Stimulated activated CD4-positive, alpha-beta T cell treated with anti-CD3 and anti-CD28 coated beads, TNF-alpha, amount 100 ng/mL, for 4 hours (primary cell): ENCODE measurements at places on chromosomes 16 and 17.
A peak's percentile ranks its signal among the peaks of the same experiment; 100 is the strongest.

DNA sequence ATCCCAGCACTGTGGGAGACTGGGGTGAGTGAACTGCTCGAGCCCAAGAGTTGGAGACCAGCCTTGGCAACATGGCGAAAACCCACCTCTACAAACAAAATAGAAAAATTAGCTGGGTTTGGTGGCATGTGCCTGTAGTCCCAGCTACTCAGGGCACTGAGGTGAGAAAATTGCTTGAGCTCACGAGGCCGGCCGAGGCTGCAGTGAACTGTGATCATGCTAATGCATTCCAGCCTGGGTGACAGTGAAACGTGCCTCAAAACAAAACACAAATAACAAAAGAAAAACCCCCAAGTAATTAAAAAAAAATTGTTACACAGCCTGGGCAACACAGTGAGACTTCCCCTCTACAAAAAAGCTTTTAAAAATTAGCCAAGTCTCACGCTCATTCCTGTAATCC is 5.0 kb downstream of the CCDC47 start:
- no peak for DNase-seq

- DNase-seq: no peak
These were observed 268.8 kb downstream of the SNX29 start for GRCh38 chr16:12245088-12245920.

- DNase-seq: no peak
These were observed 77.5 kb upstream of the MSI2 start for GRCh38 chr17:57178839-57179238.

DNA sequence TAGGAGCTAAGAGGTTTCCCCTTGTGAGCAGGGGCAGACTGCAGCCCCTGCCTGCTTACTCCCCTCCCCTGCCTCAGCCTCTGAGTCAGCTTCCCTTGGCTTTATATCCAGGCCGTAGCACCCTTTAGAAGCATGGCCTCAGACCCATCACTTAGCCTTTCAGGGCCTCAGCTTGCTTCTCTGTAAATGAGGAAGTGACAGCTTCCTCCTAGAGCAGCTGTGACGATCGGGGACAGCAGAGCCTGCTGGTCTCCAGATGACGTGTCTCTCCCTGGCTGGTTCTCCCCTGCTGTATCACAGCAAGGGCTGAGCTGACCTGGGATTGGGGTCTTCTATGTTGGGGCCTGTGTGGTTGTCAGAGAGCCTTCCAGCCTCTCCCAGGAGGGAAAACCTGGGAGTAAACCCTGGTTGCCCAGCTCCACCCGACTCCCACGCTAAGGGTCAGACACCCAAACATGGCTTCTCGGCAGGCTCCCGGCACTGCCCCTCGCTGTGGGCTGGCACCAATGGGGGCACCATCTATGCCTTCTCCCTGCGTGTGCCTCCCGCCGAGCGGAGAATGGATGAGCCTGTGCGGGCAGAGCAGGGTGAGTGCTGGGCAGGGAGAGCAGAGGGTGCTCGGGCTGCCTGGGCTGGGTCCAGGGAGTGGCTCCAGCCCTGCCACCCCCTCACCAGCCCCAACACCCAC is 16.3 kb upstream of the MYO15B start:
- no peak for DNase-seq

DNA sequence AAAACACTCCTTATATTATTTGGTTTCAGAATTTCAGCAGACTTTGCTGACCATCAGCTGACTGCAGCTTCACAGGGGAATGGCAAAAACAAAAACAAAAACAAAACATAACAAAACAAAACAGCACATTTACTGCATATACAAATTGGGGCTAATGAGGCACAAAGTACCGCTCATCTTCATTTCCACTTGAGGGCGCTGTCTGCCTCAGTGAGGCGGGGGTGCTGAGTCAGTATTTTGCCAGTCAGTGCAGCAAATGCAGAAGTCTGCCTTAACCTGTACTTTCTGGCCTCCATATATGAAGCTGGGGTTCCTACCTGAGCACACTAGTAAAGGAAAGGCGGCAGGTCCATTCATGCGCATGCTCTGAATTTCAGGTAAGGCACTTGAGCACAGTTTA is 13.5 kb upstream of the DYNLRB2 start:
- no peak for DNase-seq

DNA sequence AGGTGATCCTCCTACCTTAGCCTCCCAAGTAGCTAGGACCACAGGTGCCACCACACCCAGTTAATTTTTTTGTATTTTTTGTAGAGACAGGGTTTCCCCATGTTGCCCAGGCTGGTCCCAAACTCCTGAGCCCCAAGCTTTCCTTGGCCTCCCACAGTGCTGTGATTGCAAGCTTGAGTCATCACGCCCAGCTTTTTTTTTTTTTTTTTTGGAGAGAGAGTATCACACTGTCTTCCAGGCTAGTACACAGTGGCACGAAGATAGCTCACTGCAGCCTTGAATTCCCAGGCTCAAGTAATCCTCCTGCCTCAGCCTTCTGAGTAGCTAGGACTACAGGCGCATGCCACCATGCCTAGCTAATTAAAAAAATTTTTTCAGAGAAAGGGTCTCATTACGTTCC is 27.2 kb downstream of the HEATR9 start:
- no peak for DNase-seq

DNA sequence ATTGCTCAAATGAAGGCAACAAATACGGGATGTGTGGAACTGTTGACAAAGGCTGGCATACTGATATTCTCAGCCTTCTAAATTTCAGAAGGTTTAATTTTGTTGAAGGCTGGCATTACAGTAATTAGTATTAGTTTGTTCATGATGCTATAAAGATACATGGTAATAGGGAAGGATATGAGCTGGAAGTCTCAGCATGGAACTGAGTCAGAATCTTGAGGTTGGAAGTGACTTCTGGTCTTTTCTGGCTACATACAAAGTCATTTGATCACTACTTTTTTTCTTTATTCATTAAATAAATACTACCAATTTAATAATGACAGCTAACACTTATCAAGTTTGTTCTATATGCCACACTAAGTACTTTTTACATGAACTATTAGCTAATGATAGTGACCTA is 22.6 kb downstream of the RABEP1 start:
- no peak for DNase-seq

DNA sequence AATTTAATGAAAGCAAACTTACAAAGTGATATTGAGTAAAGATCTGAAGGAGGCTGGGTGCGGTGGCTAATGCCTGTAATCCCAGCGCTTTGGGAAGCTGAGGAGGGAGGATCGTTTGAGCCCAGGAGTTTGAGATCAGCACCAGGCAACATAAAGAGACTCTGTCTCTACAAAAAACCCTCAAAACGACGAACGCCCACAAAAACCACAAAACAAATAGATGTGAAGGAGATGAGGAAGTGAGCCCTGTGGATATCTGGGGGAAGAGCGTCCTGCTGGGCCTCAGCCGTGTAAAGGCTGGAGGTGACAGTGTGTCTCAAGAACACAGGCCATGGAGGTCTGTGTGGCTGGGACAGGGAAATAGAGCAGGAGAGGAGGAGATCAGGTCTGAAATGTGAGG is 68.8 kb downstream of the ITFG1 start:
- DNase-seq: no peak

DNA sequence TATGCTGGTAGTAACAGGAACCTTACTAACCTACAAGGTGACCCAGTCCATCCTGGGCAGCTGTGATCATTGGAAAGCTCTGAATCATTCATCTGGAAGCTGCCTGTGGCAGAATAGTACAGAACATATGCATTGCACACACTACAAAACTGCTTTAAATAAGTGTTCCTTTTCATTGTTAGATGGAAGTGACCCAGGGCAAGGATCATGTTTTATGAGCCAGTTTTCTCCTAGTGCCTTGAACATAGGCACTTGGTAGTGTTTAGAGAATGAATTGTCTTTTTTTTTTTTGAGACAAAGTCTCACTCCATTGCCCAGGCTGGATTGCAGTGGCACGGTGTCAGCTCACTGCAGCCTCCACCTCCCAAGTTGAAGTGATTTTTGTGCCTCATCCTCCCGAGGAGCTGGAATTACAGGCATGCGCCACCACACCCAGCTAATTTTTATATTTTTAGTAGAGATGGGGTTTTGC is 55.4 kb downstream of the TENT4B start:
- DNase-seq: no peak

- DNase-seq: no peak
These were observed at the start of gene CES4A for GRCh38 chr16:66988197-66988788. Gene CES4A, plus strand, starts transcription at chr16:66988589. Its CDS starts 184 bp downstream, at chr16:66988773.

DNA sequence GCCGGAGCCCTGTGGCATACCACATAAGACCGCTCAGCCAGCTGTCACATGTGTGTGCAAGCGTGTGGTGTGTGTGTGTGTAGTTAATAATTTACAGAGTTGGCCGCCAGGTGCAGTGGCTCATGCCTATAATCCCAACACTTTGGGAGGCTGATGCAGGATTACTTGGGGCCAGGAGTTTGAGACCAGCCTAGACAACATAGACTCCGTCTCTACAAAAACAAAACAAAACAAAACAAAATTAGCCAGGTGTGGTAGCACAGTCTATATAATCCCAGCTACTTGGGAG is 20.4 kb downstream of the SOCS1 start:
- DNase-seq: no peak

GRCh38 chr17:8740486-8740885 is 4.2 kb downstream of the CCDC42 start:
- peak; percentile 22 for DNase-seq

GRCh38 chr17:68794636-68795434 is 160.4 kb downstream of the ABCA8 start:
- DNase-seq: no peak

- DNase-seq: no peak
These were observed 282.5 kb upstream of the FOXF1 start for GRCh38 chr16:86227801-86228200.

DNA sequence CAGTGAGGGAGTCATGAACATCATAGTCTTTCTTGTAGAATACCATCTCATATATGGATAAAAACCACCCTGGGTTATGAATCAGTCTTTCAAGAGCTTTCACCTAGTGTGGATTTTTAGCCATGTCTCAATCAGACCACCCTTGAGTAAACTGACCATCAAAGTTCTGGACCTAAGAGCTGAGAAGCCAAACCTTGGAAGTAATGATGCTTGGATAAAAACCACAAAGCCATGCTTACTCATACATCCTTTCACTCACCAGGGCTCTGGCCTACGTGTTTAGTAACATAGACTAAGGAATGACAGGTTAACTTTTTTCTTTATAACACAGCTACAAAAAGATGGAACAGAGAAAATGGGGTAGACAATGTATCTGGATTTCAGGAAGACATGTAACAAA is 167.2 kb downstream of the STX8 start:
- no peak for DNase-seq

- DNase-seq: peak; percentile 39
These were observed 51.2 kb downstream of the RMI2 start for GRCh38 chr16:11396241-11397048.

- DNase-seq: no peak
These were observed 14.7 kb downstream of the KRT12 start for GRCh38 chr17:40852364-40852763.

DNA sequence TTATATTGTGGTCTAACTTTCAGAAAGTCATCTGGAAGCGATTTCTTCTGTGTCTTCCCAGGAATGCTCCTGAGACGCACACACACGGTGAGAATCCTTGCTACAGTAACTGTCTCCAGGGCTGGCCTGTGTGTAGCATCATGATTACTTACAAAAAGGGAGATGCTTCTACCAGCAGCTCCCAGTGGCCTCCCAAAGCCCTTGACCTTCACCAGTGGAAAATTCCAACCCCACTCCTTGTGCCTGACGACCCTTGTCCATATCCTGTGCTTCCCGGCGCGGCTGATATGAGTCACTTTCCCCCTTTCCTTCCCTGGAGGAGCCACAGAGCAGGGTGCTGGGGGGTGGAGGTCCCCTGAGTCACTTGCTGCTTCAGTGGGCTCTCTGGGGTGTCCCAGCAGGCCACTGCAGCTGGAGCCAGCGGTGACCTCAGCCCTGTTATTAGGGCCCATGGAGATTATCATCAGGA is 22.1 kb upstream of the NAT9 start:
- no peak for DNase-seq

DNA sequence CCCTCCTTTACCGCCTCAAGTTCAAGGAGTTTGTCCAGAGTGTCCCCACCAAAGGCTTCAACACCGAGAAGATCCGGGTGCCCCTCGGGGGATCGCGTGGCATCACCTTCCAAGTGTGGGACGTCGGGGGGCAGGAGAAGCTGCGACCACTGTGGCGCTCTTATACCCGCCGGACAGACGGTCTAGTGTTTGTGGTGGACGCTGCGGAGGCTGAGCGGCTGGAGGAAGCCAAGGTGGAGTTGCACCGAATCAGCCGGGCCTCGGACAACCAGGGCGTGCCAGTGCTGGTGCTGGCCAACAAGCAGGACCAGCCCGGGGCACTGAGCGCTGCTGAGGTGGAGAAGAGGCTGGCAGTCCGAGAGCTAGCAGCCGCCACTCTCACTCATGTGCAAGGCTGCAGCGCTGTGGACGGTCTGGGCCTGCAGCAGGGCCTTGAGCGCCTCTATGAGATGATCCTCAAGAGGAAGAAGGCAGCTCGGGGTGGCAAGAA is 1.1 kb downstream of the ARL4D start:
- DNase-seq: no peak
